ENCODE measurements at places on chromosomes 1 and 21.

DNA sequence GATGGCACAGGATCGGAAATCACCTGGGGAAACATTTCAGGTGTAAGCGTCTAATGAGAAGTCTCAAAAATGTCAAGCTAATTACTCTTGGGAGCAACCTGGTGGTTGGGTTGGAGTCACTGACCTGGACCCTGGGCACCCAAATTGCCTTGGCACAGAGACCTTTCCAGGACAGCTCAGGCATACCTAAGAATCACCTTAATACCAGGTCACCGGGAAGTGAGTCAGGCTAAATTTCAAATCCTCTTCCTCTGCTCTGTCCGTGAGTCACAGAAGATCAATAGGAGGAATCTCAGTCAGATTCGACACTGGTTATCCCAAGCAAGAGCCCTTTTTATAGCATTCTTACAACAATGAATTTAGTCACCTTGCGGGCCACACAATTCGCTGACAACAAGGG, 179.6 kb upstream of the CAMK1G start:
- DNase-seq = no peak

DNA sequence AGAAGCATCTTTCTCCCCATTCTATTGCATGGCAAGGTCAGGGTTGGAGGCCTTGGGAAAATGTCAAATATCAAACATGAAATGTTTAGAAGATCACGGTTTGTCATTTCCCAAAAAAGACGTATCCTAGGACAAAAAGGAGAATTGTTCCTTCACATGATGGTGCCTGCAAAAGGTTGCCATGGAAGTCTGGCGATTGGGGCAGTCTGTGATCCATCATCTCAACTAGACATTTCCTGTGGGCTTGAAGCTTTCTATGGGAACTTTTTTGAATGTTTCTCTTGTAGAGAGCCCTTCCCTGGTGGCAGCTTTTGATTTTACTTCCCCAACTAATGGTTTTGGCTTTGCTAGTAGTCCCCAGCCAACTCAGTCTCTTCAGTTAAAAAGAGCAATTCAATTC, 106.3 kb downstream of the TGFB2 start:
- no peak for DNase-seq

DNA sequence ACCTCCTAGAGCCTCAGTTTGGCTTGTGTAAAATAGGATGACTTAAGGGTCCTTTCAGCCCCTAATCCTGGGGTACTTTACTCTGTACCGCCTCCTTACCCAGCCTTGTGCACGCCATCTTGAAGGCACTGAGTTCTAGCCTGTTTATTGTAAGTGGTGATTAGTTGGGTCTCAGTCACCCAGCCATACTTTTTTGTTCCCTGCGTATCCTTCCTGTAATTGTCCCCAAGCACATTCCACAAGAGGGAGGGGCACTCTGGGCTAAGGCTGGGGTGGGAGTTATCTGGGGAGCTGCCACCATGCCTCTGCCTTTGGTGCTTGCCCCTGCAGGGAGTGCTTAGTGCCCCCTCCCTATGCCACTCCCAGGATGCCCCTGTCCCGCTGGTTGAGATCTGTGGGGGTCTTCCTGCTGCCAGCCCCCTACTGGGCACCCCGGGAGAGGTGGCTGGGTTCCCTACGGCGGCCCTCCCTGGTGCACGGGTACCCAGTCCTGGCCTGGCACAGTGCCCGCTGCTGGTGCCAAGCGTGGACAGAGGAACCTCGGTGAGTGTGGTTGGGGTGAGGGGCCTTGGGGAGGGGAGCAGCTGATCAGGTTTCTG, 856 bp downstream of the FDPS start:
- no peak for DNase-seq

DNA sequence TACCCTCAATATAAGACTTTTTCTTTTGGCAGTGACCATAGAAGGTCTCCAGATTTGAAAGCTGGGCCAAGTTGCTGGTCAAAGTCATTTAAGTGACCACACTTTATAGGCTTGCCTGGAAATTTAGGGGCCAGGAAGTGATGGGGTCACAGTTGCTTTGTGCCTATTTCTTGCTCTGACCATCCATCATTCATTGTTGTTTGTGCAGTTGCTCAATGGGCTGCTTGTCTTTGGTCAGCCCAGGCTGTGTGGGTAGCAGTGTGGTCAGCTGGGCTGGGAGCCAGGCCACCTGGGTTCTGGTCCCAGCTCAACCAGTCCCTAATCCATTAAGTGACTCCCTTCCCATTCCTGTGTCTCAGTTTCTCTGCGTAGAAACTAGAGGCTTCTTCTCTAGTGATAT, 2.1 kb upstream of the OTUD7B start:
- DNase-seq = no peak

GRCh38 chr1:998745-998994, 1.2 kb downstream of the HES4 start:
- DNase-seq = no peak

DNA sequence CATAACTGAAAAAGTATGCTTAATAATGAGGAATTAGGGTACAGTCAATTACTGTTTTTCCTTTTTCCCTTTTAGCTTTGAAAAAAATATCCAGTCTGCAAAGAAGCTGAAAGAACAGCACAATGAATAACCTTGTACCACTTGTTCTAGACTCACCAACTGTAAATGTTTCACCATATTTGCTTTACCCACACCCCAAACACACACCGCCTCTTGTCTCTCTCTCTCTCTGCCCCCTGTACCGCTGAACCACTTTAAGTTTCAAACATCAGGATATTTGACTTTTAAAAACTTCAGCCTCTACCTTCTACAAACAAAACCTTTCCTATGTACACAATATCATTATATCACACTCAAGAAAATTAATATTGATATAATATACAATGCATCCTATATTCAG, 197.1 kb downstream of the COP1 start:
- DNase-seq = no peak

- no peak for DNase-seq
Measured at GRCh38 chr21:38796424-38796823, 9.3 kb upstream of the ETS2 start.

DNA sequence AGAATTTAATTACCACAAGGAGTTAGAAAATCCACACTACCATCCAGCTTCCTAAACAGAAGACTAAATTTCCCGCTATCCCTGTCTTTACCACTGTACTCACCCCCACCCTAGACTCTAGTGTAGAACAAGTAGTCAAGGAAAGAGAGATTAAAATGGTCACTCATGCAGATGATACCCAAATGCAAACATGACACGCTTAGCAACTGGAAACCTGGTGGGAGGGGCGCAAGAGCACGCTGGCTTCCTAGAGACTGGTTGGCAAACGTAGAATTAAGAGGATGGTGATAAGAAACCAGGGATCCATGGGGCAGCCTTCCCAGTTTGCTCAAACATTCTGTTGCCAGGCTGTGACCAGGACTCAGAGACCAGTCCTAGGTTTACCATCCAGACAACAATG, 9.9 kb upstream of the LDLRAD1 start:
- no peak for DNase-seq

DNA sequence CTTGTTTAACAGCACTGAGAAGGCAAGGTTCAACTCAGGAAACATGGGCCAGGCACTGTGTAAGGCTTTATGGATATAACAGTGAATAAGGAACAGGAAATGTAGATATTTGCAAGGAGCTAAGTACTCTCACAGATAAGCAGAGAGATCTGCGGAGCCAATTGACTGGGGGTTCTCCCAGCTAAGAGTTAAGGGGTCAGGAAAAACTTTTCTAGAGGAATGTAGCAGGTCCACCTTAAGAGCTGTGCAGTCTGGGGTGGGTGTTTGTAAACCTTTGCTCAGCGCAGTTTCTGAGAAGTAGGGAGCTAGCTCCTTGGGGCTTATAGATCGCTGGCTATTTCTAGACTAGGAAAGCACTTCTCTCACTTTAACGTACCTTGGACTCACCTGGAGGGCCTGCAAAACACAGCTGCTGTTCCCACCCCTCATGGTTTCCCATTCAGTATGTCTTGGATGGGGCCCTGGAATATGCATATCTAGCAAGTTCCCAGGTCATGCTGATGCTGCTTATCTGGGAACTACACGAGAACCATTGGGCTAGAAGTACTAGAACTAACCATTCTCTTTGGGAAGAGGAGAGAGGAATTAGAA, 51.7 kb downstream of the TLCD4 start:
- DNase-seq = no peak

GRCh38 chr1:89900791-89901708, 80.2 kb downstream of the LRRC8D start:
- DNase-seq = no peak

DNA sequence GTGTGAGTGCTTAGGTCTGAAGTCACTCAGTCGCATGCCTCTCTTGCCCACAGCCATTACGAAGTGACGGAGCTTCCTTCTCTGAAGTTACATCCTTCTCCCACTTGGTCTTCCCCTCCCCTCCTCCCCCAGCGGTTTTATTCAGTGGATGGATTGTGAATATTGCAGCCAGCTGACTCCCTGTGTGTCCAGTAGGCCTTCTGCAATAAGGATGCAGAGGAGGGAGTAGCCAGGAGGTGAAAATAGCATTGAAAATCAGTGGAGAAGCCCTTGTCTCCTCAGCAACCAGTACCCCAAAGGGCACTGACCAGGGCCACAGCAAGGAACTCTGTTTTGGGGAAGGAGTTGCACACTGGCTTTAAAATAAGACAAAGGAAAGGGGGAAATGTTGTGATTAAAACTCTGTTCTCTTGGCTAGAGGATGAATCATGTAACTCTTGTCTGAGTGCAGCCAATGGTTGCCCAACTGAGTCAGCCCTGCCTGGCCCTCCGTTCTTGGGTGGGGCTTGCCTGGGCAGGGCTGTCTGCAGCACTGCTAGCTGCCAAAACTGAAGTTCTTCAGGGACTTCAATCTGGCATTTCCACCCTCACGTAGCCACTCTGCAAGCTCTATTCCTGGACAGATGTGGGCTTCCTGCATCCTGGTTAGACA, 4.3 kb downstream of the S100A10 start:
- peak; percentile 10 for DNase-seq

DNA sequence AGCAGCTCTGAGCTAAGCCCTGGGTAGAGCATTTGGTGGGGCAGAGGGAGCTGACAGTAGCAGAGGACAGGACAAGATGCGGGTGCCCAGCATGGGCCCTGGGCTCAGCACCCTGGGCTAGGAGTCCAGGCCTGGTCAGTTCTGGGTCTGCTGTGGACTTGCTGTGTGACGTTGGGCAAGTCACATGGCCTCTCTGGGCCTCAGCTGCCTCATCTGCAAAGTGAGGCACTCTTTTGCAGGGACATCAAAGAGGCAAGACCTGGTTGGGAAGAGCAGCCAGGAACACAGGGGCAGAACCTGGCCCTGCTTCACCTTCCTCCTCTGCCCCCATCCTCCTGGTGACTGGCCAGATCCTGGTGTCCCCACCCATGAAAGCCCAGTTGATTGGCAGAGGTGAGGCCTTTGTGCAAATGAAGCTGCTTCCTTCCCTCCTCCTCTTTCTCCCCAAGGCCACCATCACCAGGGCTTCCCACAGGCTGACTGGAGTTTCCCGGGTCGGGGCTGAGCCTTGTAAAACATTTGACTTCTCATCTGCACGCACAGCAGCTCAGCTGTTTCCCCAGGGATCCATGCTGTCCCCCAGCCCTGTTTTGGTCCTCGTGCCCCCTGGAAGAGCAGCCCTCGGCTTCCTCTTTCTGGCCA, 350.5 kb downstream of the MATN1 start:
- no peak for DNase-seq

DNA sequence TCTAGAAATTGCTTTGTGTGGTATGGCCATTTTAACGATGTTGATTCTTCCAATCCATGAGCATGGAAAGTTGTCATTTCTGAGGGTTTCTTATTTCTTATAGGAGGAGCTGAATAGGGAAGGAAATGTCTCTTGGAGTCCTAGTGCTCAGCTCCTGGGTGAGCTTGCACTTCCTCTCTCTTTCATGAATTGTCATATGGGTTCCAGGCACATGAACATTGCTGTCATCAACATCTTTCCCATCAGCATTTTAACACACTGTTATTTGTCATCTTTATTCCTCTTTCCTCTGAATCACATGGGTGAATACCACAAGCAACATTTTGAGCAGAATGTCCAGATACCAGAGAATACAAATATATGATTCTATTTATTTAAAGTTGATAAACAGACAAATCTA, 23.4 kb downstream of the SLAMF6 start:
- no peak for DNase-seq

DNA sequence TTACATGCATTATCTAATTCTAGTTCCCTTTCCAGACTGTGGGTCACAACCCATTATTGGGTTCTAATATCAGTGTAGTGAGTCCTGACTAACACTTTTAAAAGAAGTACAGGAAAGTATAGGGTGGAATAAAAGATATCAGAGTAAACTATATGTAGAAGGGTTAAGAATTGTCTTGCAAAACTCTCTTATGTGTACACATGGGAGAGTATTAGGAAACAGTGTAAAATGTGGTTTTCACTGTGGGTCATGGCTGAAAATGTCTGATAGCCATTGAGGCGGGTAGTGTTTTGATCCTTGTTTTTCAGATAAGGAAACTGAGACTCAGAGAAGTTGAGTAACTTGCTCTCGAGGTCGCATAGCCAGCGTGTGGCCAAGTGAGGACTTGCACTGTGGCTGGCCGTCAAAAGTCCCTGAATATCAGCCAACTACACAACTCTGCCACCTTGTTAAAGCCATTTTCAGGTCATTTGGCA, 18.5 kb upstream of the MTARC1 start:
- DNase-seq = no peak

DNA sequence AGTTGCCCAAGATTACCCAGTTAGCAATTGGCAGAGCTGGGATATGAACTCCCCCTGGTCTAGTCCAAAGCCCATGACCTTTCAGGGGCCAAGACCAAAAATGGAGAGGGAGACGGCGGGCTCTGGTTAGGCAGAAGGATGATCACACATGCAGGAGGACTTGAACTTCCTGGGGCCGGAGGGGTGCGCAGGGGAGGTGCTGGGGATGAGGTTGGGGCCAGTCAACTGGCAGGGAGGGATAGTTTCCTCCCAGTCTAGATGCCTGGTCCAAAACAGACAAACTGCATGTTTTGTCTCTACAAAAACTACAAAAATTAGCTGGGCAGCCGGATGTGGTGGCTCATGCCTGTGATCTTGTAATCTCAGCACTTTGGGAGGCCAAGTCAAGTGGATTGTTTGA, 78.1 kb downstream of the NKAIN1 start:
- DNase-seq = no peak

GRCh38 chr1:8687039-8687438, 130.4 kb downstream of the RERE start:
- no peak for DNase-seq

DNA sequence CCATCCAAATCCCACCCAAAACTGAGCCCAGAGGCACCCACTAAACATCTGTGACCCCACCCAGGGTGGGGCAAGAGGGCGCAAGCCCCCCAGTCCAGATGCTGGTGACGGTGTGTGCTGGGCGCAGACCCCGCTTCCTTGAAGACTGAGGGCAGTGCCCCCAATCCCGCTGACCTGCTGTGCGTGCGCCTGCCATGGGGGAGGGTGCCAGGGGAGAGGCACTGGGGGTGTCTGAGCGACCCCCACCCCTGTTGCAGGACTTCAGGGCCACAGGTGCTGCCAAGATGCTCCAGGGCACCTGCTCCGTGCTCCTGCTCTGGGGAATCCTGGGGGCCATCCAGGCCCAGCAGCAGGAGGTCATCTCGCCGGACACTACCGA, 13.3 kb downstream of the COL6A2 start:
- DNase-seq = no peak

- peak; percentile 78 for DNase-seq
Measured at GRCh38 chr1:23530747-23531561, at the start of gene E2F2. Gene E2F2, minus strand, starts transcription at chr1:23531233. Its CDS starts 440 bp downstream, at chr1:23530793.

- no peak for DNase-seq
Measured at GRCh38 chr1:86648255-86648654, 56.1 kb upstream of the SH3GLB1 start.

Measured in T-helper 2 cell (primary cell).